Fibroblast of skin of abdomen (primary cell): ENCODE measurements at places on chromosomes 12 and 14.

DNA sequence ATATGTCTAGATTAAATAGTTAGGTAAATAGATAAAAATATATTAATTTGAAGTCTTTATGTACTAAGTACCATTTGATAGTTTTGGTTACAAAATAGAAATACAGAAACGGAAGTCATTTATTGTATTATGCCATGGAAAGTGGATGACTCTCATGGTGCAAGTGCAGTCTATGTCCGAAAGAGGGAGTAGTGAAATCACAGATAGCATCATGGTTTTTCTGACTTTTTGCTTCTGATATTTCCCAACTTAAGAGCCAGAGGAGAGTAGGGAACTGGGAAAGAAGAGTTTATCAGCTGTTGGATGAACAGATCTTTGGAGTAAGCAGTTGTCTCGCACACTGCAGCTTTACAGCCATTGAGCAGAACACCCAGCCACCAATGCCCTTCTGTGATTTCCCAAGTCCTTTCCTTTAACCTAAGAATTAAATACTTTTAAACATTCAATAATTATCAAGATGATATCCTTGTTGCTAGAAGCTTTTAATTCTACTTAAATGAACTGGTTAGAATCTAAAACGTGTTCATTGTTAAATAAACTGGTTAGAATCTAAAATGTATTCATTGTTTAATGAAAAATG, 18.4 kb upstream of the SRGAP1 start:
- DNase-seq = peak; percentile 58

- DNase-seq = no peak
Observed at GRCh38 chr12:94753036-94753679, 102.8 kb upstream of the TMCC3 start.

DNA sequence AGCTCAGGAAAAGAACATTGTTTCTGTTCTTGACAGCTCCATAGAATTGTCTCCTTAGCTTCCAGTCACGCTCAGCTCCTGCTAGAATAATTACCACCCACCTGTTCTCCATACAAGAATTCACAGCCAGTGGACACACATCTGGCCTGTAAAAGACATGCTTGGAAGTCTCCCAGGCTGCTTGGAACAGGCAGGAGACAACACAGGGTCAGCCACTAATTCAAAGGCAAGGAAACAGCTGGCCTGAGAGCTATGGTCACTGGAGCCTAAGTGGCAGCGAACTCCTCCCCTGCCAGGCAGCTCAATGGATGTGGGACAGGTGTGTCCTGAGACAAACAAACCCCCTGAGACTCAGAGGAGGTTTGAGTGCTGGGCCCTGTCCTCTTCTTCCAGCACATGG, 22.9 kb upstream of the LTBP2 start:
- no peak for DNase-seq

DNA sequence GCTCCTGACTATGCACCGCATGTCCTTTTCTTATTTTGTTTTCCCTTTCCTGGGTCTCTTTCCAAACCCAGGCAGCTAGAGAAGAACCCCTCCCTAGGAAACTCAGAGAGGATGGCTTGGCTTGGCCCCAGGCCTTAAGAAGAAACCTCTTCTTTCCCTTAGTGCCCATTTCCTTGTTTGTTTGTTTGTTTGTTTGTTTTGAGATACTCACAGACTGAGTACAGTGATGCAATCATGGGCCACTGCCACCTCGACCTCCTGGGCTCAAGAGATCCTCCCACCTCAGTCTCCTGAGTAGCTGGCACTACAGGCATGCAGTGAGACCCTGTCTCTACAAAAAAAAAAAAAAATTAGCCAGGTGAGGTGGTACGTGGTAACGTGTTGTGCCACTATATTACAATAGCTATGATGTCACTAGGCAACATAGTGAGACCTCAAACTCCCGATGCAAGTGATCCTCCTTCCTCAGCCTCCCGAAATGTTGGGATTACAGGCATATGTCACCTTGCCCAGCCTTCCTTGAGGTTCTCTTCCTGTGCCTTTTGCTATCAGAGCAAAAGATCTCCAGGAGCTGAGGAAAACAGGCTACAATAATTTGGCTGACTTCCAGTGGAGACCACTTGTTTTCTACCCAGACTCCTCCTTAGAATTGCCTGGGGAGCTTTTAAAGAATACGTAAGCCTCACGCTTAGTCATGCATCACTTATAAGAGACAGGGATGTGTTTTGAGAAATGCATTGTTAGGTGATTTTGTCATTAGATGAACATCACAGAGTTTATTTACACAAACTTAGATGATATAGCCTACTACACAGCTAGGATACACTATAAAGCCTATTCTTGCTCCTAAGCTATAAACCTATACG, 34.5 kb upstream of the LGALS3 start:
- peak; percentile 57 for DNase-seq

- DNase-seq = no peak
Observed at GRCh38 chr12:52137746-52138145, 54.1 kb downstream of the KRT80 start.

GRCh38 chr12:124452576-124453331, 114.7 kb downstream of the NCOR2 start:
- no peak for DNase-seq

- DNase-seq = no peak
Observed at GRCh38 chr14:70425354-70425753, 8.5 kb upstream of the SYNJ2BP start.

- peak; percentile 33 for DNase-seq
Observed at GRCh38 chr12:55068416-55069010, 48.7 kb downstream of the NEUROD4 start.

GRCh38 chr12:101599311-101599710, 4.5 kb downstream of the MYBPC1 start:
- no peak for DNase-seq

GRCh38 chr12:64009321-64010068, 165.0 kb downstream of the SRGAP1 start:
- no peak for DNase-seq

DNA sequence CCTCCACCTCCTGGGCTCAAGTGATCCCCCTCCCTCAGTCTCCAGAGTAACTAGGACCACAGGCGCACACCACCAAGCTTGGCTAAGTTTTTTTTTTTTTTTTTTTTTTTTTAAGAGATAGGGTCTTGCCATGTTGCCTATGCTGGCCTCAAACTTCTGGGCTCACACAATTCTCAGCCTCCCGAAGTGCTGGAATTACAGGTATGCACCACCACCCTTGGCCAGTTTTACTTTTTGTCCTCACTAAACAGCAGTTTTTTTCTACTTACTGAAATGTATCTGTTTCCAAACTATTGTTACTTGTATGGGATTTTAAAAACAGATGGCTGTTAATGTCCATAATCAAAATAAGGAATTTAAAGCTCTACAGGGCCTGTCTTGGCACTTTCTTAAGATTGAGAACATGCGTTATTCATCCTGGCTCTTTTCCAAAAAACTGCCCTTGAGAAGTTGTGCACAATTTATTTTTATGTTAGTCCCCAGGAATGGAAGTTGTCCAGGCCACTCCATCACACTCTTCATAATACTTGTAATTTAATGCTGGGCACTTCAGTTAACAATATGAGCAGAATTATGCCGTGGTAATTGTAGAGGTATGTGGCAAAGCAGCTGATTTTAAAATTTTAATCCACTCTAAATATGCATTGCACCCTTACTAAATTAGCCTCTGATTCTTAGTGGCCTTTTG, 51.9 kb upstream of the REP15 start:
- peak; percentile 62 for DNase-seq

- DNase-seq = peak; percentile 100
Observed at GRCh38 chr12:65536876-65537681, 258.6 kb downstream of the MSRB3 start.

DNA sequence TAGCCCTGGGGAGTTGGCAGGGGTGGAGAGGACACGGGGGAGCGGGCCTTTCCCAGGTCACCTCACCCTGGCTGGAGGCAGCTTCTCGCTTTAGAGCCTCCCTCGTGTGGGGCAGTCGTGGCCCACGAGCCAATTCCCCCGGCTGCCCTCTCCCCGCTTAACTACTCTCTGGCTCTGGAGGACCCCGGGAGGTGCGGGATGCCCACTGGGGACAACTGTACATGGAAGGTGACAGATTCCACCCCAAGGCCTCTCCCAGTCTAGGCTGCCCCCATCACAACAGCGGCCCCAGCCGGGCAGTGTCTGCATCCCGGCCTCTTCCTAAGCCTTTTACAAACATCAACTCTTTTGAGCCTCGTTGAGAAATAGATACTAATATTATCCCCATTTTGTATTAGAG, 78.1 kb downstream of the KIF26A start:
- no peak for DNase-seq

DNA sequence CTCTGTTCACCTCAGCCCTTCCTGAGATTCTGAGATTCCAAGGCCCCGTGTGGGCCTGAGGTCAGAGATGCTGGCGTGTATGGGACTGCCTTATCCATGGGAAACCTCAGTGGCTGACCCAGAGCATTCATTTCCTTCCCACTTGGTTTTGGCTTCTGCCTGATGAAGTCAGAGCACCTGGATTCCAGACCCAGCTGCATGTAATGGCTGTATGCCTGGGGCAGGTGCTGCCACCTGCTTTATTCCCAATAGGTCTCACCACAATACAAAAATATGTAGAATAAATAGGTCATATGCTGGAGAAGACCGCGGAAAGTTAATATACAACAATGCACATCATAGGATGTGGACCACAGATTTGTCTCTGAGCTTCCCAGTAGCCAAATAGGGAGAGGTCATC, 25.6 kb downstream of the FIGNL2 start:
- no peak for DNase-seq

DNA sequence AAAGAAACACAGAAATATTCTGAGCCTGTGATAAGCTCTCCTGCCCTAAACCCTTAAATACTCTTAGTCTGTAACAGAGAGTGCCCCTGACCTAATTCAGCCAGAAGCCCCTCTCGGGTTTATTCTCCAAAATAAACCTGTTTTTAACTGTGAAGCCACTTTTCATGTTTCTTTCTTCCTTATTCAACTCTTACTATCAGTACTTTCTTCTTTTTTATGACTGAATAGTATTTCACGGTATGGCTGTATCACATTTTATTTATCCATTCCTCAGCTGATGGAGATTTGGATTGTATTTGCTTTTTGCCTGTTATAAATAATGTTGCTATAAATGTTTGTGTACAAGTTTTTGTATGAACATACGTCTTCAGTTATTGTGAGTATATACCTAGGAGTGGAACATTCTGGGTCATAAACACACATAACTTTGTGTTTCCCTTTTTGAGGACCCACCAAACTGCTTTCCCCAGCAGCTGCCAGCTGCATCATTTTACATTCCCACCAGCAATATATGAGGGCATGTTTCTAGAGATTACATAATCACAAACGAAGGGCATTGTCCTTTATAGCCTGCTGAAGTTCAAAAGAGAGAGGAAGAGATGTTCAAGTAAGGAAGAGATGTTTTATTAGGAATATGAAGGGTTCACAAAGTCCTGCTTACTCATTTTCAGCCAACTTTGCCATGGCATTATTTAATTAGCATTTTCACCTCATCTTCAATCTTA, 199.4 kb upstream of the NUDT4 start:
- DNase-seq = no peak

DNA sequence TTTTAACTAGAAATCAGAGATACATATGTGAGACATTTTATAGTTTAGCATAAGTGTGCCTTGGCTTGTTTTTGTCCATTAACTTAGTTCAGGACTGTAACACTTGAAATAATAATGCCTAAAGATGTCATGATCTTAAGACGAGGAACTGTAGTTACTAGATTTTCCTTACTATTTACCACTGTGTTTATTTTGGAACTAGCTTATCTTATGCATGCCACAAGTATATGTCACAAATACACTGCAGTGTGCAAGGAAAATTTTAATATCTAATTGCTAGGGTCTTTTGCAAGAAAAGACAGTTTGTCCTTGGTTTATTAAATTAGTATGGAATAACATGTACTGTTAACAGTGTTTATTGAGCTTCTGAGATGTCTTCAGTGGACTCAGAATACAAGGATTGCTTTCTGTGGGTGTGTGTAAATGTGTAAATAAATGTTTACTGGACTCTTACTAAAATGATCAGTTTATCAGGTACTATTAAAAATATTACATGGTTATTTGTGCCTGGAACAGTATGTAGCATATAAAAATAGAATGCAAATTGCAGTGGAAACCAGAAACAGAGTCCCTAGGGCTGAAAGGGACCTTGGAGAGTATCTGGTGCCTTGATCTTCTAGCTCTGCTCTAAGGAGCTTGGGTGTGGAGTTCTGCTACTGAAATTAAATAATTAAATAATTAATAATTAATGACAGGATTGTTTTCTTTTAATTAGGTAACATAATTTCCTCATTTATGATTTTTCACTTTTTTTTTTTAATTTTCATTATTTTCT, 58.1 kb downstream of the FGD4 start:
- no peak for DNase-seq

- DNase-seq = no peak
Observed at GRCh38 chr14:95344536-95344935, 24.8 kb upstream of the CLMN start.

GRCh38 chr14:103292426-103293374, 41.3 kb upstream of the EIF5 start:
- DNase-seq = peak; percentile 50

- peak; percentile 61 for DNase-seq
Observed at GRCh38 chr14:99511421-99512109, 30.4 kb downstream of the CCNK start.

- no peak for DNase-seq
Observed at GRCh38 chr12:112325622-112326207, 56.5 kb downstream of the HECTD4 start.

DNA sequence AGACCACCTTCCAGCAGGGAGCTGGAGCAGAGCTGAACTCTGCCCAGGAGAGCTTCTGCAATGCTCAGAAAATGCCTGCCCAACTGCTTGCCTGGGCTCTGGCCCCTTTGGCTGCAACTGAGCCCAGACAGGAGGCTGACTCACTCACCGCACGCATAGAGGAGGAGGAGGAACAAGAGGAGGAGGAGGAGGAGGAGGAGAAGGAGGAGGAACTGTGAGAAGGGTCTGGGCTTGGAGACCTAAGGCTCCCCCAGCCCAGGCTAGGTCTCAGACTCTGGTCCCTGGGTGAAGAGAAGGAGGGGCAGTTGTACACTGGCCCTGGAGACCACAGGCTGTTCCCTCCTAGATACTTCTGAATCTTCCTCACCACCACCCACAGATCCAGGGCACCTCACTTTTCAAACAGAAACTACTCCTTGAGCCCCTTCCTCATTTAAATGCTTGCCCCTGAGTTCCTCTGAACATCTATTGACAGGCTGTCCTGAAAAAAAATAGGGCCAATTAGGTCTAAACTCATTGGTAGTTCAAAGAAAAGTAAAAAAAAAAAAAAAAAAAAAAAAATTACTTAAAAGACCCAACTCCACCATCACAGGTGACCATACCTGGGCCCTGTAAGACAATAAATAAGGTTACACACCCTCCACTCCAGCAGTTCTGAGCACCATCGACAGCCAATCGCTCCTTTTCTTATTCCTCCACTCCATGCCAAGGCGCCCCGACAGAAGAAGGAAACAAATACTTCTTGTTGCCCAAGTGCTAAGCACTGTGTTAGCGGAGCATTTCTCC, 674 bp downstream of the VDR start:
- DNase-seq = peak; percentile 86

- peak; percentile 92 for DNase-seq
Observed at GRCh38 chr12:20602641-20603391, 92.3 kb upstream of the SLCO1C1 start.
